Muscle of back (tissue), 13 donors: ENCODE measurements at places on chromosomes 7 and 10. TPM values are rescaled to one million over a fixed set of nuclear protein-coding genes. Genes with fewer than 3 reads are reported as not detected.

DNA sequence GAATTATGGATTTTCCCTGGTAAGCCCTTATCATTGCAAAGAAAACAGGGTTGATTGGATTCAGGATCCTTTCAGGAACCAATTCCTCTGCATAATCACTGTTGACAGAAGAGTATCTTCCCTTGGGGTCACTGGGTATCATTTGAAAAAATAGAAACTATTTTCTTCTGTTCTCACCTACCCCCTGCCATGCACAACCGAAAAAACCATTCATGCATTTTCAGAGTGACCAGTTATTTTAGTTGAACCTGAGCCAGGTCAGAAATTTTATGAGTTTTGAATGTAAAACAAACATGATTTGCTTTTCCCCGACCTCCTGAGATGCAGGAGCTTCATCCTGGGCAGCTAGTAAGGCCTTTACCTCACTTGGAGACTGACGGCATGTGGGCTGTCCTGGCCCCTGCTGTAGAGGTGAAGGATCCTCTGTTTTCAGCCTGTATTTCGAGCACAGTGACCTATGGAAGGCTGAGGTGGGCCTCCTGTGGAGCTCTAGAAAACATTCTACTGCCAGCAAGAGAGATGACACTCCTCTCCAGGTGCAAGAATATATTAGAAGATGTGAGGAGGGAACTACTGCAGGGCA, 30.1 kb downstream of the TMEM178B start:
- DNase-seq = no peak

FKBP6 gene
- polyA plus RNA-seq = 0.76 TPM

- DNase-seq = no peak
Observed at GRCh38 chr10:97718178-97718577, 4.6 kb downstream of the MARVELD1 start.

SPDYE11 gene
- polyA plus RNA-seq = 0.12 TPM

GRCh38 chr7:8753355-8753754, 319.9 kb downstream of the NXPH1 start:
- DNase-seq = no peak

DNA sequence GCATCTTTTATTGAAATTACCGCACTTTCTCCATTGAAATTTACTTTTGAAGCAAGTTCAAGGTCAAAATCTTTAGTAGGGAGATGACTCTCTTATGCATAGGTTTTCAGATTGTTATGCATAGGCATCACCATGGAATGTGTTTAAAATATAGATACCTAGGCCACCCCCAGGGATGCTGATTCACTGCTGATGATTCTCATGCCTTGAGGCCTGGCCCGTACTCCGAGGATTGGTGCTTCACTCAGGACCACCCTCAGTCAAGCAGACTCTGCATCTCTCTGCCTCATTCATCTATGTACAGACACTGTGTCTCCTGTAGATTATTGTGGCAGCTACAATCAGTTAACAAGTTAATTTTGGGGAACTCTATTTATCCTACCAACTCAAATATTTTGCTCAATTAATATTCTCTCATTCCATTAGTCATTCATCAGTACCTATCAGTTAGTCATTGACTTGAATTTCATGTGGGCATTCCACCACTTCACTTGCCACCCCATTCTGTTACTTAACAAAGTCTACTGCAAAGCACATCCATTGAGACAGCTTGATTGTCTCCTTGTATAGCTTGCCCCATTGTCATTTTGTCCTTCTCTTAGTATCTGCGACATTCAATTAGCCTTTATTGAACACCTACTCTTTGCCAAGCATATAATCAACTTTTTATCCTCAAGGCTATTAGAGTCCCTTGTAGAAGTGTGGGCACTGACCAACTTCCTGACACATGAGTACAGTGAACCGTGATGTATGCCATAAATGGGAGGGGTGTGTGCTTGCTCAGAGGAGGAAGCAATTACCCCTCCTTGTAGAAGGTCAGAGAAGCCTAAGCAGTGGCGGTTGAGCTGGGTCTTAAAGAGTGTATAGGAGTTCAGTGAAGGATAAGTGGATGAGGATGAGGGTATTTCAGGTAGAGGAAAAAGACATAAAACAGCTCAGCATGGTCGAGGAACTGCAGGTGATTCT, 255.6 kb upstream of the BMPER start:
- no peak for DNase-seq

- DNase-seq = no peak
Observed at GRCh38 chr7:94069162-94069739, 65.1 kb upstream of the BET1 start.

KBTBD2 gene
- polyA plus RNA-seq = 39.8 TPM

TLX1 gene
- not detected for polyA plus RNA-seq

LRRN3 gene
- polyA plus RNA-seq = 12.9 TPM

VAX1 gene
- not detected for polyA plus RNA-seq

OPTN gene
- polyA plus RNA-seq = 36.2 TPM

GRCh38 chr7:90648107-90648506, 52.0 kb downstream of the CDK14 start:
- DNase-seq = no peak

- DNase-seq = no peak
Observed at GRCh38 chr7:68542831-68543230, 1055.4 kb upstream of the AUTS2 start.

- no peak for DNase-seq
Observed at GRCh38 chr7:149765399-149766121, 7.8 kb downstream of the ZNF467 start.

OR2A42 gene
- 0.23 TPM for polyA plus RNA-seq

ASB15 gene
- 5.7 TPM for polyA plus RNA-seq

DNA sequence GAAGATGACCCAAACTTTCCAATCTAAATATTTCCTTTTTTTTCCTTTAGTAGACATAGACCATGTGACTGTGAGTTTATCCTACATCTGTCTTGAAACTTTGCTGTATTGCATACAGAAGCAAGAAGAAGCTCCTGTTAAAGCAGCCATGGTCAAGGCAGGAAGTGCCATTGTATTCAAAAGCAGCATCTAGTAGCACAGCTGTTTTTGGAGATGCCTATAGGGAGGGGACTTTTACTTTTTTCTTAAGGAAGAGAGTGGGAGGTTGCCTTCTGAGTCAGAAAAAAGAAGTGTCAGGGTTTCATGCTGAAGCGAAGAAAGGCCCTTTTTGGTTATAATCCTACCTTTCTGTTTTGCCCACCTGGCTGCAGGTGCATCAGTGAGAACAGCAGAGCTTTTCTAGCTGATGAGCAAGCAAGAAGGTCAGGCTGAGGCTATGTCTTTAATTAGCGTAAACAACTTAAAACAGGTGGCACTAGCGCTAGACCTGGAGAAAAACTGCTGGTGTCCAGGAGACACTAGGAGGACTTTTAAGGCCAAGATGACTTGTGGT, 234.1 kb upstream of the AGK start:
- DNase-seq = no peak

DNA sequence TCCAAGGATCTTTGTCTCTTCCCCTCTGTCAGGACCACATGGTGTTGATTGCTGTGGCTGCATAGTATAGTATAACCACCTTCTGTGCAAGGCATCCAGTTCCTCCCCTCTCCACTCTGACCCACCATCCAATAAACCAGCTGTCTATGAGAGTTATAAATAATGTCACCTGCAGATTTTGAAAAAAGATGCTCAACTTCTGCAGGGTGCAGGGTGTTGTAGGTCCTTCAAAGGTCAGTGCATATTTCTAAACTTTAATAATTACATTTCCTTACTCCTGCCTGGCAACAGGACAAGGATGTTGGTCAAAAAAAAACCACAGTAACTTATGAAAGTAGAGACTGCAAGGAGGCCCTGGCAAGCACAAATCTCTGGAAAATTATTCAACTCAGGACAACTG, 166.2 kb downstream of the PKD1L1 start:
- peak; percentile 67 for DNase-seq

SPAG6 gene
- polyA plus RNA-seq = 4.7 TPM

DNA sequence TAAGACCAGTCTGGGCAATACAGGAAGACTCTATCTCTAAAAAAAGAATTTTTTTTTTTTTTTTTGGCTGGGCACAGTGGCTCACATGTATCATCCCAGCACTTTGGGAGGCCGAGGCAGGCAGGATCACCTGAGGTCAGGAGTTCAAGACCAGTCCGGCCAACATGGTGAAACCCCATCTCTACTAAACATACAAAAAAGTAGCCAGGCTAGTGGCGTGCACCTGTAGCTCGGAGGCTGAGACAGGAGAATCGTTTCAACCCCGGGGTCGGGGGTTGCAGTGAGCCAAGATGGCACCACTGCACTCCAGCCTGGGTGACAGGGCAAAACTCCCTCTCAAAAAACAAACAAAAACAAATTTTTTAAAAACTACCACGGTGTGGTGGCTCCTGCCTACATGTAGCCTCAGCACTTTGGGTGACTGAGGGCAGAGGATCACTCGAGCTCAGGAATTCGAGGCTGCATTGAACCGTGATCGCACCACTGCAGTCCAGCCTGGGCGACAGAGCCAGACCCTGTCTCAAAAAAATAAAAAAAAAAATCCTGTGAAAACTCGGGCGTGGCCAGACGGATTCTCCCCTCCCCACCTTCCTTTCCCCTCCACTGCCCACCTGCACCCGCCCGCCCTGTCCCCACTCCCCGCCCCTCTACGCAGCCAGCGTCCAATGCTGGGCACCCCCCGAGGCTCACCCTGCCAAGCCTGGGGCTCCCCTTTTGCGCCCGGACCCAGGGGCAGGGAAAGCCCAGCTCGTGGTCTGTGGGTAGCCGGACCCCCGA, 745 bp upstream of the ORAI2 start:
- no peak for DNase-seq

OPN4 gene
- polyA plus RNA-seq = 1.3 TPM

CALML5 gene
- not detected for polyA plus RNA-seq

SLC18A3 gene
- not detected for polyA plus RNA-seq

- DNase-seq = no peak
Observed at GRCh38 chr7:92766461-92767003, 69.8 kb downstream of the CDK6 start.

HYAL4 gene
- not detected for polyA plus RNA-seq

DNA sequence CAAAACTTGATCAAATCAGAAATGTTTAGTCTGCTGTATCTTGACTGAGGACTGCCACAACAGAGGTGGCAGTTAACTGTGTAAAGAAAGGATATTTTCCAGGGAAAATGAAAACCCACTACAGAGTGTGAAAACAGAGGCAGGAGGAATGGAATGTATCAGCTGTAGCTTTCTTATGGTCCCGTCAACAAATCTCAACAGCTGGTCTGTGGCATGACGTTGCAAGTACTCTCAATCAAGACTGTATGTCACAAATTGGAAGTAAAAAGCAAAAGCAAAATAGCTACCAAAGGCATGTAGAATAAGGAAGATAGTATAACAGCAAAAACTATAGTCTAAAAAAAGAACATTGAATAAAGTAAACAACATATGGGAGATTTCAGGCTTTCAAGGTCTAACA, 123.5 kb downstream of the KMT2C start:
- DNase-seq = peak; percentile 19

HEPACAM2 gene
- polyA plus RNA-seq = not detected

DNA sequence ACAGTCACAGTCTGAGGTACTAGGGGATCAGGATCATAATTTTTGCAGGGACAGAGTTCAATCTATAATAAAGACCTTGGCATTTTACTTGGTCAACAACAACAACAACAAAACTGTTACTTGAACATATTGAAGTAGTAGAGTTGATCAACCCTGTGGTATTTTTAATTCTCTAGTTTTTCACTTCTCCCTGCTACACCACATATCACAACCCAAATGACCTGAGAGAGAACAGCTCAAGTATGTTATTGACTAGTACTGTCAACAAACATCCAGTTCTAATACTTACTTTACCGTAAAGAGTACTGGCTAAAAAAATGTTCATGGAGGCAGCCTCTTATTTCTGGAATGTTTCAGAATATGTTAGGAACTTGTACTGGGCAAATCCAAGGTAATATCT, 90.5 kb upstream of the FAM3C start:
- no peak for DNase-seq

DNA sequence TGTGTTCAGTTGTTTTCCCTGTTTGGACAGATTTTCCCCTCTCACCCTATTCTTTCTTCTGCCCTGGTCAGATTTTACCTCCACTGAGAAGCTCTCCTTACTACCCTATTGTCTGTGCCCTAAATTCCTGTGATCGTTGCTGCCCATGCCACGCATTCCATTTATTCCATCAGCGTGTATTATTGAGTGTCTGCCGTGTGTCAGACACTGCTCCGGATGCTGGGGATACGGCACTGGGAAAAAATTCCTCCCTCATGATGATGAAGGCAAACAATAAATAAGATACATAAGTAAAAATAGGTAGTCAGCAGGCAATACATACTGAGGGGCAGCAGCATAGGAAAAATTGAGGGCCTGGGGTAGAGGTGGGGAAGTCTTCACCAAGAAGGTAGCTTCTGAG, 86.8 kb downstream of the FANK1 start:
- DNase-seq = no peak

NDUFA5 gene
- polyA plus RNA-seq = 144 TPM

GRCh38 chr7:47540387-47541350, 41.2 kb downstream of the TNS3 start:
- DNase-seq = no peak

GRCh38 chr10:60735244-60735643, 43.0 kb upstream of the CDK1 start:
- DNase-seq = no peak

- no peak for DNase-seq
Observed at GRCh38 chr10:68633816-68634466, 73.8 kb downstream of the TET1 start.
